Heart left ventricle (tissue), 16 donors: ENCODE measurements at places on chromosomes 1 and 21.

DNA sequence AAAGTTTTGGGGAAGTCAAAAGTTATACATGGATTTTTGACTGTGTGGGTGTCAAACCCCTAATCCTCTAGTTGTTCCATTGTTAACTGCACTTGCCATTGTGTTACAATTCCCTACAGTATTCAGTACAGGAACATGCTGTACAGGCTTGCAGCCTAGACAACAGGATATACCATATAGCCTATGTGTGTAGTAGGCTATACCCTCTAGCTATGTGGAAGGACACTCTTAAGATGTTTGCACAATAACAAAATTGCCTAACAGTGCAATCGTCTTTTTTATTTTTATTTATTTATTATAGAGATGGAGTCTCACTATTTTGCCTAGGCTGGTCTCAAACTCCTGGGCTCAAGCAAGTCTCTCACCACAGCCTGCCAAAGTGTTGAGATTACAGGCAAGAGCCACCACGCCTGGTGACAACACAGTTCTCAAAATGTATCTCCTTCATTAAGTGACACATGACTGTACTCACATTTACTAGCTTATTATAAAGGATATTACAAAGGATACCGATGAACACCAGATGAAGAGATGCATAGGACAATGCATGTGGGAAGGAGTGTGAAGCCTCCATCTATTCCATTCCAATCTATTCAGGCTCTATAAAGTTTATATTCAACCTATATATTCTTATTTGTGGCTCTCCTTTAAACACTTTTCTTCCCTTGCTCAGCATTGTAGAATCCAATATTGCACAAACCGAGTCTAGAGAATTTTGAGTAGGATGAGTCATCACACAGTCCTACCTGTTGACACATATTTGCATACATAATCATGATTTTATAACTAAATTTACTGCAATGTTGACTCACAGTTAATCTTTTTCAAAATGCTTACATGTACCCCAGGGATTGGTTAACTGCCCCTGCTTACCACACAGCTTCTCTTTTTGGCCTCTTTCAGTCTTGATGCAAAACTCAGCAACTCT lies 28.4 kb upstream of the CEP350 start:
- no peak for DNase-seq

DNA sequence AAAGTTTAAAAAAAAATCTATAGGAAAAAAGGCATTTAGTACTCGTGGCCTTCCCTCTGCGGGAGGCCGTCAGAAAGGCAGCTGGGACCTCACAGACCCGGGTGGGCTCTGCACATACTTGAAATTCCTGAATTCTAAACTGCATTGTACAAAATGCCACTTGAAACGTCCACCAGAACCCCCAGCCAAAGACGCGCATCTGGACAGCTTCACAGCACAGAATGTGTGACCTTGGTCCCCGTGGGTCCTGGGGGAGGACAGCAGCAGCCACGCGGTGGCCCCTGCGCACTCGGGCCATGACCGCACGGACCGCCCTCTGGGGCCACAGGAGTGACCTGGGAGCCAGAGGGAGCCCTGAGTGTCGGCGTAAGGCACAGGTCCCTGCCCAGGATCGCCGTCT lies 20.6 kb upstream of the MRPS14 start:
- no peak for DNase-seq

GRCh38 chr1:207960346-207960745 lies 49.4 kb upstream of the CD34 start:
- DNase-seq: no peak

DNA sequence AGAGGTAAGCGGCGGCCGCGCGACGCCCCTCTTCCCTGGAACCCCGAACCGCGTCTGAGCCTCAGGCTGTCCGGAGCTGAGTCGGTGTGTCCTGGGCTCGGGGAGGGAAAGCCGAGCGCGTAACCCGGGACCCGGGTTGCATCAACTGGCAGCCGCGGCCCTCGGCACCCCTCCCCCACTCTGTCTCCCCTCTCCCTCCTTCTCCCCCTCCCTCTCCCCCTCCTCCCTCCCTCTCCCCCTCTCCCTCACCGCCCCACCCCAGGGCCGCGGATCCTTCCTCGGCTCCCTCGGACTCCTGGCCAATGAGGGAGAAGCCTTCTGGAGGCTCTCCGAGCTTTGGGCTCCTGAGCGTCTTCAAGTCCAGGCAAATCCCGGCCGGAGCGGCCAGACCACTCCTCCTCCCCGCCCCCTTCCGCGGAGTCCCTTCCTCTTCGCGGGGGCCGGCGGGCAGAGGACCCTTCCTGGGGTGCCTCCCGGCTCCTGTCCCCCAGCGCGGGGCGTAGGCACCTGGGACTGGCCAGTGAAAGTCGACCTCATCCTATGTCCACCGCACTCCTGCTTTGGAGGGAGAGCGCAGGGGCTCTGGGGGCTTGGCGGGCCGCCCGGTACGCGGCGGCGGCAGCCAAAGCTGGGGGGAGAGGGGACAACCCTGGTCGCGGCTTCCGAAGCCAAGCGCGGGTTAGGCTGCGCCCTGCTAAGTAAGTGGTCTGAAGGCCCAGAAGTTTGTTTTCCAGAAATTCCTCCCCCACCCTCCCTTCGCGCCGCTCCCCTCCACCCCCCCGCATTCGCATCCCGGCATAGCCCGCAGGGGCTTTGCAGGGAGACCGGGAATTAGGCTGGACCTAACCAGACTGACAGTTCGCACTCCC lies 850 bp downstream of the SESN2 start:
- DNase-seq: peak; percentile 82

DNA sequence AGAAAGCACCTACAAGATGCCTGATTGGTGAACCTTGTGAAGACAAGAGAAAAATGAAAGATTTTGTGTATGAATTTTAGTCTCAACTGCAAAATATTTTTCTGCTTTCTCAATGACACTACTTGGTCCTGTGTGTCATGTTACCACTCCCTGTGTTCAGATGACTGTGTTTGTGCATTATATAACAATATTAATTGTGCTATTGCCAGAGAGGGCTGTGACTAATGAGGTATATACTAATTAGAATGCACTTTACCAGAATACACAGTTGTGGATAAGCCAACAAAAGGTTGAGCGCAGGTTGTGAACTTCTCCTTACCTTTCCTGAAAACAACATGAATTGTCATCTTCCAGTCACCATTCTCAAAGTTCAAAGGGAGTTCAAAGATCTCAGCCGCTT lies 17.3 kb upstream of the FMO2 start:
- no peak for DNase-seq

GRCh38 chr1:59229138-59229537 lies 67.8 kb upstream of the FGGY start:
- DNase-seq: no peak

GRCh38 chr21:26659182-26659581 lies 86.1 kb upstream of the CYYR1 start:
- no peak for DNase-seq

- DNase-seq: no peak
Measured at GRCh38 chr1:112594208-112594876, 24.6 kb downstream of the ST7L start.

- DNase-seq: no peak
Measured at GRCh38 chr1:247387096-247387495, 28.9 kb upstream of the NLRP3 start.

GRCh38 chr1:245790441-245790840 lies 635.7 kb downstream of the KIF26B start:
- no peak for DNase-seq
